SK-N-MC (cell line): ENCODE measurements at places on chromosomes 6 and 20.

DNA sequence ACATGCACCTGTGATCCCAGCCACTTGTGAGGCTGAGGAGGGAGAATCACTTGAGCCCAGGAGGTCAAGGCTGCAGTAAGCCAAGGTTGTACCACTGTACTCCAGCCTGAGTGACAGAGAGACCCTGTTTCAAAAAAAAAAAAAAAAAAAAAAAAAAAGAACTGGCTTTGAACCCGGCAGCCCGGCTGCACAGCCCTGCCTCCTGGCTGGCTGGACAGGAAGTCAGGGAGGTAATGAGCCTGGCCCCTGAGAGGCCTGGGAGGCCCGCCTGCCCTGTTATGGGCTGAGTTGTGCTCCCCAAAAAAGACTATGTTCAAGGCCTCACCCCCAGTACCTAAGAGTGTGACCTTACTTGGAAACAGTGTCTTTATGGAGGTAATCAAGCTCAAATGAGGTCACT is 65.6 kb downstream of the ABHD12 start:
- no peak for DNase-seq

GRCh38 chr6:121594053-121594452 is 158.6 kb downstream of the GJA1 start:
- DNase-seq: no peak

- DNase-seq: no peak
Measured at GRCh38 chr6:127486934-127487333, 27.7 kb upstream of the KIAA0408 start.

DNA sequence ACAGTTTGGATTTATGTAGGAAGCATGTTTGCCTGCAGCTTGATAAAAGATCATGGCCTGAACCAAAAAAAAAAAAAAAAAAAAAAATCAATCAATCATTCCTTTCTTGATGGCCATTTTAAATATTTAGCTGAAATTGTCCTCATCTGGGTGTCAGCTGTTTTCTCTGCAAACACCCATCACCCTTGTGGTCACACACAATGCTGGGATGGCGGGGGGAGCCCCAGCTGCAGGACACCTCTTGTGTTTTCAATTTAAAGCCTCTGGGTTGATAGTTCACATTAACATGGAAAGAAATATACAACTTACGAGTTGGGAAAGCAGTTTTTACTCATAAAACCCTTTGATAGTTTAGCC is 160.4 kb downstream of the ZFP64 start:
- no peak for DNase-seq

- DNase-seq: no peak
Measured at GRCh38 chr6:34522761-34523160, 33.4 kb downstream of the SPDEF start.

GRCh38 chr6:114364301-114364700 is 21.5 kb upstream of the HS3ST5 start:
- DNase-seq: no peak

DNA sequence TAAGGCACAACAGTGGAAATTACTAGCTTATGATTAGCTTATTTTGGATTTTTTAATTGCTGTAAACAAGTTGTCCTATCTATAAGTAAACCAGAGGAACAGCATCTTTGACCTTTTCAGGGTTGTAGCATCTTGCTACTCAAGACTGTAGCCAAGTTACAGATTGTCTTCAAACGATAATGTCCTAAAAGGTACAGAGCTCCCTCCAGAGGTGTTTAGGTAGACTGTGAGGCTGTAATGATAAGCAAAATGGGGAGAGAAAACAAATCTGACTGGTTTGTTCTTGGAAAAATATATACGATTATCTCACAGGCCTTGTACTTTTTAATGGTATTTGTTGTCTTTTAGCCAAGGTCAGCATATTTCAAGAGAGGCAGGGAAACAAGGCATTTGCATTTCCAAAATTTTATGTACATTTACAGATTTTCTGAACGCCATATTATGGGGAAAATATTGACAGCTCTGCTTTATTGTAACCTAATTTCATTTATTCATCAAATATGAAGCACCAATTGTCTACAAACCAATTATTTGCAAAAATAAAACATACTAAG is 273.4 kb downstream of the MEI4 start:
- no peak for DNase-seq

GRCh38 chr6:30077218-30077617 is 1.6 kb upstream of the RNF39 start:
- no peak for DNase-seq

- no peak for DNase-seq
Measured at GRCh38 chr6:5389086-5389745, 127.9 kb downstream of the FARS2 start.

- no peak for DNase-seq
Measured at GRCh38 chr6:14889611-14890593, 356.0 kb upstream of the JARID2 start.

- DNase-seq: no peak
Measured at GRCh38 chr6:153117986-153118879, 12.8 kb downstream of the RGS17 start.

- no peak for DNase-seq
Measured at GRCh38 chr20:62096421-62097380, 25.6 kb upstream of the LSM14B start.

DNA sequence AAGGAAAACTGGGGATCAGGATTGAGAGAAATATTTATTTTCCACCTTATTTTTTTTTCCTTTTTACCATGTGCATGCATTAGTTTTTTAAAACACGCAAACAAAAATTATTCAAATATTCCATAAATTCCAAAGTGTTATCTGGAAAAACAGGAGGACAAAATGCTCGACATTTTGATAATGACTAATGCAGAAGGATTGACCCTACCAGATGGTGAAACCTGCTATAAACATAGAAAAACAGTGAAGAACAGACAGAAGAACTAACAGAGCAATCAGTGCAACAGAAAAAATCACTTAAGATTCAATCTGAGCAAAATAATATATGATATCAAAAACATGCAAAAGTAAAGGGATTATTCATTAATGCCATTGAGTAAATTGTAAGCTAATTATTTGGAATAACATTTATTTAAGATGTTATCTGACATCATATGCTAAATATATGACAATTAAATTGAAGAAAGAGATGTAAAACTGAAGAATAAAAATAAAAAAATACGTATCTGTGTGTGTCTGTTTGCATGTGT is 218.4 kb downstream of the LMBRD1 start:
- DNase-seq: no peak

- peak; percentile 6 for DNase-seq
Measured at GRCh38 chr6:7770111-7770510, 44.2 kb downstream of the BMP6 start.

- DNase-seq: no peak
Measured at GRCh38 chr6:150465610-150466009, 96.8 kb downstream of the IYD start.

- DNase-seq: no peak
Measured at GRCh38 chr6:25279748-25280343, 672 bp downstream of the CARMIL1 start.

DNA sequence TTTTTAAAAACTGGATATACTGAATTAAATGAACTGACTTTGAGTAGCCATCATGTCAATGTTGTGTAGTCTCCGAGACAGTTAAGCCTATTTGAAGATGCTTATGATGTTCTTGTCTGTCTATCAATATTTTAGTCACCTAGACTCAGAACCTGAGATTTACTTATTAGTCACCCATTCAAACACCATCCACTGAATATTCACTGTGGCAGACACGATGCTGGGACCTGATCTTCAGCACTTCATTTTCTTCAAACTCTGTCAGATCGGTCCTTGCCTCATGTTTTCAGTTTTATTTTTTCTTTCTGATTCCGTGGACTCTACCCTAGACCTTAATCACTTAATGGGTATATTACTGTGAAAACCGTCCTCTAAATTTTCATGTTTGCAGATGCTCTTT is 123.7 kb upstream of the MCHR2 start:
- no peak for DNase-seq

GRCh38 chr6:14189074-14189473 is 71.5 kb downstream of the CD83 start:
- DNase-seq: no peak

DNA sequence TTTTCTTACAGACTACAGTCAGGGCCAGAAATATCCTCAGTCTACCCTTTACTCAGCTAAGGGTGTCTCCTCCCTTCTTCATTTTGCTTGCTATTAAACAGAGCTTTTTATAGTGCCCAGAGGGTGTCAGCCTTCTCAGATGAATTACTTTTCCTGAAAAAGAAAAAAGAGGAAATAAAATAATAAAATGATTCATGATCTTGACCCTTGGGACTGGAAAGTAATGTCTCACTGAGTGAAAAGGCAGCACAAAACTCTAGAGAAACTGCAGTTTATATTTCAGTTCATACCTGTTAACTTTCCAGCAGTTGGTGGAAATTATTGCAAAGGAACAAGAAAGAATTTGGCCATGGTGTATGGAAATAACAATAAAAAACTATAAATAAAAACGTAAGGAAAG is 170.6 kb downstream of the IBTK start:
- no peak for DNase-seq

- no peak for DNase-seq
Measured at GRCh38 chr6:160419488-160419887, 71.3 kb downstream of the SLC22A3 start.

GRCh38 chr6:101000341-101000740 is 119.2 kb upstream of the ASCC3 start:
- DNase-seq: no peak

DNA sequence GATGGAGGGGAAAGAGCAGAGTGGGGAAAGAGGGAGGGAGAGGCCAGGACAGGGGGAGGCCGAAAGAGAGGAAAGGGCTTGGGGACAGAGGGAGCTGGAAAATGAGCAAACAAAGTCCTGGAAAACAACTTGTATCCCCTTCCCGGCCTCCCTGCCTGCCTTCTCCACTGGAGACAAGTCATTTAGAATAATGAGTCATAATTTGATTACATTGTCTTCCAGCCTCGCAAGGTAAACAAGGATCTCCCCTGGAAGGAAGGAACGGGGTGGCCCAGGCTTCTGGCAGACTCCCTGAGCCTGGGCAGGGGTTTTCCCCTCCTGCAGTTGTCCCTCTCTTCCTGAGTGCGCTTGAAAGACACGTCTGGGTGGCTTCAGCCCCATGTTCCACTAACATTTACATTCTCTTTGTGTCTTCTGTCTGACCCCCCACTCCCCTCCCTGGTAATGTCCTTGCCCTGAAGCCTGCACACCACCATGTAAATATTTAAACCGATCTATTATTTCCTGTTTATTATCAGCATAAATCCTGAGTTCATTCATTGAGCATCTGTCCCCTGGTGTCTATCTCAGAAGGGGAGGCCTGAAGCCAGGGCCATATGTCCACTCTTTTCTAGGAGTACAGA is 12.1 kb upstream of the MRPS18A start:
- DNase-seq: no peak

GRCh38 chr6:6331946-6332601 is 11.6 kb upstream of the F13A1 start:
- no peak for DNase-seq

- DNase-seq: no peak
Measured at GRCh38 chr20:40986774-40987173, 41.8 kb upstream of the TOP1 start.

DNA sequence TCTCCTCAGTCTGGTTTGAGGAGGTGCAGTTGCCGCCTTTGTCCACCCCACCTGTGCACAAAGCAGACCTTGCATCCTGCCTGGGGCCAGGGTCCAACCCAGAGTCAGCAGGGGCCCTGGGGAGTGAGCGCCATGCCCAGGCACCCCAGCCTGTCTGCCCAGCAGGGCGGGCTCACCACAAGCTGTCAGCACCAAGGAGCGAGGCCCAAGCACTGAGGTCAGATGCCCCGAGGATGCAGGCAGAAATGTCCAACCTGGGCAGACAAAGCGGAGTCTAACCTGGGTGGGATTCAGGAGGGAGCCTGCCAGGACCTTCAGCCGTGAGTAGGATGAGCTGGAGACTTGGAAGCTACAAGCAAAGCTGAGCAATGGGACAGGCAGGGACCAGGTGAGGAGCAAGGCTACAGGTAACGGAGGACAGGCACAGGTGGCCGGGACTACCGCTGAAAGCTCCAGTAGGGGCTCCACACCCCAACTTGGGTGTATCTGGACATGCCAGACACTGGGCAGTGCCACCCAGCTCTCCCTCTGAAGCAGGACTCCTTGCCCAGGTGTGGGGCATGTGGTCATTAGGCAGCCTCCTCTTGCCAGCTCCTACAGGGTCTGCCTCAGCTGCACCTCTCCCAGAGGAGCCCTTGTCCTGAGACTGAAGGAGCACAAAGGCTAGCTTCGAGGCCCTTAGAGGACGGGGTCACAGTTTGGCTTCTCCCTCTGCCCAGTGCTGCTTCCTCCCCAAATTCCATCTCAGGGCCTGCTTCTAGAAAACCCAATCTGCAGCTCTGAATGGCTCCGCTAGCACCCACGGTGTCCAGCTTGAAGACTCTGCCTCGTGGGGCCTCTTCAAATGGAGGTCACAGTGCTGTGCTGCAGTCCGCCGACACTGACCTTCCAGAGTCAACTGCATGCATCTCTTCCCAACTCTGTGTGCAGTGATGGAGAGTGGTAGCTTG is 210.6 kb upstream of the CDYL start:
- no peak for DNase-seq

GRCh38 chr20:57813509-57814269 is 103.9 kb upstream of the PMEPA1 start:
- DNase-seq: no peak

GRCh38 chr6:110033749-110034666 is 55.9 kb downstream of the GPR6 start:
- no peak for DNase-seq

DNA sequence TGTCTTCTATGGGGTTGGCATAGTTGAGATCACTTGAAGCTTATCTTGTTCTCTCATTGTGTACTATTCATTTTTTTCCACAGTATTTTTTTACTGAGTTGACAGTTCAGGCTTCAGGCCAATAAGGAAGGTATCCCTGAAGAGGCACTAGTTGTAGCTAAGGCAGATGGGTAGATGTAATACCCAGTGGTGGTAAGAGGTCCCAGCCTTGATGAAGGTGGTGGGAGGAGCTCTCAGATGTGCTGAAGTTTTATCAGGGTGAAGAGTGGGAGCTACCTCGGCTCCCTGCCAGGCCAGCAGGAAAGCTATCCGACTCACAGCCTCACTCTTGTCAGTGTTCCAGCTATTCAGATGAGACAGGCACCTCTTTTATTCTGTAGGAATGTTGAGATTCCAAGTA is 87.7 kb upstream of the UFL1 start:
- DNase-seq: no peak

DNA sequence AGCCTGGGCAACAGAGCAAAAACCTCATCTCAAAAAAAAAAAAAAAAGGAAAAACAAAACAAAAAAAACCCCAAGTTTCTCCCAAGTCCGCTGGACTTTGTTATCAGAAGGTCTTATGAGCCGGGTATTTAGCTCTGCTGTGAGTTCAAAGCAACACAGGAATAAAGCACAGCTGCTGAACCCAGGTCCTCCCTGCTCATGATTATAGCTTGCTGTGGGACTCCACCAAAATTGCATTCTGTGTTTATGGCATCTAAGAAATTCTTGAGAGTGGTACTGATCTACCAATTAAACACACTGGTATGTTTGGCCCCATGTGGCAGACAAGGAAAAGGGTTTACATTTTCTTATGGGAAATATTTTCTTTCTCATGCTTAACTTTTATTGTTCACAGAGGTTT is 93.6 kb upstream of the NEDD9 start:
- no peak for DNase-seq

DNA sequence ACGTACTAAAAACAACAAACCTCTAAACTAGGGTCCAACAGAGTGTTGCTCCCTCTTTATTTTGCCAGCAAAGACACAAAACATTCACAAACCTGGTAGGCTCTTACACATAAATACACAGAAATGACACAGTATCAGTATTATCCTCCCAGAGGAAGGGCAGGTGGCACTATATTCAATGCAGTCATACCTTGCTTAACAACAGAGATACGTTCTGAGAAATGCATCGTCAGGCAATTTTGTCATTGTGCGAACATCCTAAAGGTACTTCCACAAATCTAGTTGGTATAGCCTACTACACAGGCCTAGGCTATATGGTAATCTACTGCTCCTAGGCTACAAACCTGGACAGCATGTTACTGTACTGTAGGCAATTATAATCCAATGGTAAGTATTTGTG is 9.6 kb downstream of the ZBTB2 start:
- no peak for DNase-seq
